ENCODE measurements at places on chromosomes 7 and 10.
A peak's percentile ranks its signal among the peaks of the same experiment; 100 is the strongest.

GRCh38 chr10:7363700-7364099 is 47.1 kb downstream of the SFMBT2 start:
- no peak for DNase-seq

GRCh38 chr10:97050205-97050745 is 135.5 kb downstream of the SLIT1 start:
- DNase-seq: no peak

- no peak for DNase-seq
These were observed 290.7 kb upstream of the TMEM229A start for GRCh38 chr7:124323597-124323996.

DNA sequence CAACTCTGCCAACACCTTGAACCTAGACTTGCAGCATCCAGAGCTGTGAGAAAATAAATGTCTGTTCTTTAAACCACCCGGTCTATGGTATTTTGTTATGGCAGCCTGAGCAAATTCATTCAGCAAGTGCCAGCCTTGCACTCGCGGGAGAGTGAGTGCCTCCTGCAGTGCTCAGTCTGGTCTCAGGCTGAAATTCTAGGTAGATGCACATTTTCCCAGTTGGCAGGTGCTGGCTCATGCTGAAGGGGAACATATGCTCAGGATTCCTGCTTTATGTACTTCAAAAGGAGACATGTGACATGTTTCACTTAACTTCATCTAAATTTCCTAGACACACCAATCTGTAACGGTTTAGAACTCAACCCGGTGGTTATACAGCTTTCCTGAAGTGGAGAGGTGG is 170.8 kb downstream of the MGMT start:
- no peak for DNase-seq

DNA sequence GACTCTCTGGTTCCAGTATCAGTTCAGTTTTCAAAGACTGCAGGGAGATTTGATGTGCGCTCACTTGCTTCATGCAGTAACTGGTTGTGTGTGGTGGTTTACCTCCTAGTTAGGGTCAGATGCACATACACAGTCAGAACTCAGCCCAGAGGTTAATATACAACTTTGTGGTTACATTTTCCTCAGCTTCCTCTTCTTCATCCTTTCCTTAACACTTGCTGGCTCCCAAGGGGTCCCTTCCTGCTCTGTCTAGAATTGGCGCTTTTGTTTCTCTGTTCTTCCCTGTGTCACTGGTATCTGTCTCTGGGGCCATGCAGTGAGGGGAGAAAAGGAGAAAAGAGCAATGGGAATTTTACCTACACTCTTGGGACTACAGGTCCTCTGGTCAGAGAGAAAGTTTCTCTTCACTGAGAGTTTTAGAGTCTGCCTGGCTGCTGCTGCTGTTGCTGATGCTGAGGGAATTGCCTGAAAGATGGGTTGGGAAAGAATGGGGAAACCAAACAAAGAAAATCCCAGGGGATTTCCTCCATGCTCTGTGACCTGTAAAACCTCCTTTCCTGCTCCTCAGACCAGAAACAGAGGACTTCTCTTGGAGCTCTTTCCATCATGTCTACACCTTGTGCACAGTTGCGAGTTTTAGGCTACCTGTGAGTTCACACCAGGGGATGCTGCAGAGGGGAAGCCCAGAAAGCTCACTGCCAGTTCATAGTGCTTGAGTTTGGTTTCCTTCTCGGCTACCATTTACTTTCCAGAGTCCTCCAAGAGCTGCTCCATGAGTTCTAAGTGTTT is 74.6 kb downstream of the WDFY4 start:
- no peak for DNase-seq

- DNase-seq: no peak
These were observed 39.8 kb downstream of the FOXI2 start for GRCh38 chr10:127776816-127777215.

GRCh38 chr10:77442699-77443189 is 194.9 kb downstream of the KCNMA1 start:
- DNase-seq: no peak

GRCh38 chr7:191105-191980 is 1.0 kb upstream of the FAM20C start:
- DNase-seq: peak; percentile 83

DNA sequence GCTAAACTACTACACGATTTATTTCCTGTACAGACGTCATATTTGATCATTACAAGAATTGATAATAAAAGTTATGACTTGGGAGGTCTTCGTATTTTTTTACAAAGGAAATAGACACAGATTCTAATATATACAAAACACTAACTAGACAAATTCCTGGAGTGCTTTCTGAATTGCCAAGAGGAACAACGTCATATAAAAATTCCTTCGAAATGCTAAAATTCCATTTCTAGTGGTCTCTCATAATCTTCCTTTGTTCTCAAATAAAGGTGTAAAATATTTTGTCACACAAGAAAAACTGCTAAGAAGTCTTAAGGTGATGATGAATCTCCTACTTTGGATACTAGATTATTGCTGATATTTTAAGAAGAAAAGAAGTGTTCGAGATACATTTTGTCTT is 85.4 kb downstream of the CDK6 start:
- no peak for DNase-seq

DNA sequence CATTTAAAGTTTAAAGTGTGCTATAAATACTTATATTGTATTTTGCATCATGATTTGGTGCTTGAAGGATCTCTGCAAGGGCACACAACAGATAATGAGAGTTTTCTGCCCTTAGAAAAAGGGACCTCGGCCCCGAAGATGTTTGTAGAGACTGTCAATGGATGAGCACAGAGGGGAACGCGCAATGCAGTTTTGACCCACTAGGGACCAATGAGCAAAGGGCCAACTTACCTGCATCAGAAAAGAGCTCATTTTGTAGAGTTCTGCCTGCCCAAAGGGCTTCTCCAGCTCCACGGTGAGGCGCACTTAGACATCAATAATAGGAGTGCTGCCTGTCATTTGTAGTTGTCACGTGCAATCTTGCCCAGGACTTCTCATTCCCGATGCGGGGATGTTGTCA is 91.1 kb downstream of the BUB3 start:
- no peak for DNase-seq

- DNase-seq: no peak
These were observed 654.5 kb upstream of the COBL start for GRCh38 chr7:51970961-51971665.

- no peak for DNase-seq
These were observed 163.1 kb downstream of the PTPRN2 start for GRCh38 chr7:158424531-158424930.

- no peak for DNase-seq
These were observed 130.7 kb upstream of the ZMIZ1 start for GRCh38 chr10:78937800-78938694.

- DNase-seq: no peak
These were observed 183.9 kb downstream of the TCERG1L start for GRCh38 chr10:131127610-131128009.

DNA sequence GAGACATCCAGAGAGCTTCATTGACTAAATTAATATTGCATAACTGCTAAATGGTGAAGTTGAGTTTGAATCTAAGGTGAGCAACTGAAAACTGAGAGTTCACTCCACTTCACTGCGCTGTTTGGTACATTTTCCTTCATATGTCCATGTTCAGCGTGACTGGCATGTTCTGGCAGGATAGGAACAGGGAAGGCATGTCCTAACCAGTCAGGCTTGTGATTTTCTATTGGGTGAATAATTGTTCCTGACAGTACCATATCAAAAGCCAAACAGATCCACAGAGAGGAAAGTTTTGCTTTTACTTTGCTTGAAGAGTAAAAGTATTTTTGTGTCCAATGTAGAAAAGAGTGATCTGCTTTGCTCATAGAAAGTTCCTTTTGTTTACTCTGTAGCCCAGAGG is 53.2 kb downstream of the WDFY4 start:
- no peak for DNase-seq

- no peak for DNase-seq
These were observed 964 bp upstream of the ADCY1 start for GRCh38 chr7:45573204-45573603.

- DNase-seq: no peak
These were observed 6.1 kb downstream of the ZNF789 start for GRCh38 chr7:99478464-99479440.

GRCh38 chr10:68665841-68666240 is 55.2 kb upstream of the CCAR1 start:
- DNase-seq: no peak

GRCh38 chr7:64612452-64612851 is 49.6 kb upstream of the ZNF680 start:
- no peak for DNase-seq

- DNase-seq: no peak
These were observed 135.7 kb downstream of the OR13A1 start for GRCh38 chr10:45179691-45180090.

- DNase-seq: peak; percentile 55
These were observed 17.9 kb upstream of the TMEM225B start for GRCh38 chr7:99579956-99580777.

DNA sequence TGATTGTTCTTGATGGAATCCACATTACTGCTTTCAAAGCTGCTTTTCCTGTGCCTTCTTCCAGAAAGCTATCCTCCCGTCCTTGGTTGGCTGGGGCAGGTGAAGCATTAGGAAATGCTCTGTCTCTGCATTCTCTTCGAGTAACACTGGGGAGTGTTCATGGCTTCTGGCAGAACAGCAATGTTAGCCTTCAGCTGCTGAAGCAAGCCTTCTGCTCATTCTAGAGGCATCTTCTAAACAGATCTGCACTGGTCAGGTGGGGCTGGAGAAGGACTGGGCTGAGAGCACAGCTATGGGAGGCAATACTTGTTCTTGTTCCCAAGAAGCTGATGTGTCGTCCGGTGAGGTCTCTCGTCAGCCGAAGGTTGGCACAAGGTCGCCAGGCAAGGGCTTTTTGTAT is 80.6 kb downstream of the MGMT start:
- no peak for DNase-seq

DNA sequence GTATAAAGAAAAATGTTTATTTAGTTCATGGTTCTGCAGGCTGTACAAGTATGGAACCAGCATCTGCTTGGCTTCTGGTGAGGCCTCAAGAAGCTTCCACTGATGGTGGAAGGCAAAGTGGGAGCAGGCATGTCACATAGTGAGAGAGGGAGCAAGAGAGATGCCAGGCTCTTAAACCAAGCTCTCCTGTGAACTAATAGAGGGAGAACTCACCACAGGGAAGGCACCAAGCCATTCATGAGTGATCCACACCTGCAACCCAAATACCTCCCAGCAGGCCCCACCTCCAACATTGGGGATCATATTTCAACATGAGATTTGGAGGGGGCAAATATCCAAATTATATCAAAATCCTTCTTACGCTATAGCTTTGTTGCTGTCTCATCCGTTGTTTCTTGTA is 113.1 kb downstream of the CPED1 start:
- no peak for DNase-seq

DNA sequence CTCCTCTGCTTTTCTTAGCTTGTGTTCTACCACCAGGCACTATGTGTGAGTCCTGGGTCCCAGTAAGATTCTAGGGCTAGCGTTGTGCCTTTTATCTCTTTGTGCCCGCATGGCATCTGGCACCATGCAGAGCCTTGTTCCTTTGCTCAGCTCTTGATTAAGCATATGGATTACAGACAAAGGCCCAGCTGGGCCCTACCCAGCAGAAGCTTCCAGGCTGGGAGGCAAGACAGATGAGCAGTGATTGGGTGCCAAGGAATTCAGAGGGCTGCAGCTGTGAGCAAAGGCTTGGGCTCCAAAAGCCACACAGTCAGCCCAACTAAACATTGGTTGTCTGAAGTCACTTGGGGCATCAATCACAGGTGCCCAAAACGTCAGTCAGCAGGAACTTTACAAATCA is 2.0 kb downstream of the ACSM6 start:
- DNase-seq: no peak

GRCh38 chr7:87213252-87213651 is 6.3 kb downstream of the TMEM243 start:
- DNase-seq: no peak

DNA sequence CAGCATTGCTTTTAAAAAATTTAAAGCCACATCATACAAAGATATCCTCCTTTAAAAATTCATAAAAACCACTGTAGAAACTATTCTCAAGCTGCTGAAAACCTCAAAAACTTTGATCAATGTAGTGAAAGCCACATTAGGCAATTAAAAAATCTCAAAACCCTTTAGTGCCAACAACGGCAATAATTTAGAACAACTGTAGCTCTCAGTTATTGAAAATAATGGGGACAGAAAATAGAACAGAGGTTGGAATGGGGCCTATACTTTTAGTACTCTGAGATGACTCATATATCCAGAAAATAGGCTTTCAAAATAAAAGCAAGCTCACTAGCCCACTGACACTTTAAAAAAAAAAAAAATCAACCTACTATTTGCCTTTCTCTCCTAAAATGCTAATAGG is 87.5 kb downstream of the GSAP start:
- no peak for DNase-seq

- DNase-seq: no peak
These were observed 55.6 kb downstream of the GALNT11 start for GRCh38 chr7:152081088-152081487.

DNA sequence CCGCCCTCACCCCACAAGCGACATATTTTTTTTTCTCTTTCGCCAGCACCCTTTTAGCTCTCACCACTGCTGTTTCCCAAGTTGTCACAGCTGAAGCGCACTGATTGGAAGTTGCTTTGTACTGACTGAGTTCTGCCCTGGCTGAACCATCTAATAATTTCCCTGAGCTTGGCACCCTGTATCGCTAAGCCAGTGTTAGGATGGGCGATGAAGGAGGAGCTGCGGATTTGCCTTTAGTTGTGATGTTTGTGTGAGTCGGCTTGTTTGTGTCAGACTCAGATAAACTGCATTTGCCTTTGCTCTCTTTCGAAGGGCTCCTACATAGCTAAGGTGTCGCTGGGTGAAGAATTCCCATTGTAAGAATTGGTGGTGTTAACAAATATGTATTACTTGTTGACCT is 1.3 kb upstream of the ATXN7L1 start:
- DNase-seq: no peak

GRCh38 chr7:142250705-142251104 is 7.2 kb downstream of the PRSS58 start:
- DNase-seq: no peak

DNA sequence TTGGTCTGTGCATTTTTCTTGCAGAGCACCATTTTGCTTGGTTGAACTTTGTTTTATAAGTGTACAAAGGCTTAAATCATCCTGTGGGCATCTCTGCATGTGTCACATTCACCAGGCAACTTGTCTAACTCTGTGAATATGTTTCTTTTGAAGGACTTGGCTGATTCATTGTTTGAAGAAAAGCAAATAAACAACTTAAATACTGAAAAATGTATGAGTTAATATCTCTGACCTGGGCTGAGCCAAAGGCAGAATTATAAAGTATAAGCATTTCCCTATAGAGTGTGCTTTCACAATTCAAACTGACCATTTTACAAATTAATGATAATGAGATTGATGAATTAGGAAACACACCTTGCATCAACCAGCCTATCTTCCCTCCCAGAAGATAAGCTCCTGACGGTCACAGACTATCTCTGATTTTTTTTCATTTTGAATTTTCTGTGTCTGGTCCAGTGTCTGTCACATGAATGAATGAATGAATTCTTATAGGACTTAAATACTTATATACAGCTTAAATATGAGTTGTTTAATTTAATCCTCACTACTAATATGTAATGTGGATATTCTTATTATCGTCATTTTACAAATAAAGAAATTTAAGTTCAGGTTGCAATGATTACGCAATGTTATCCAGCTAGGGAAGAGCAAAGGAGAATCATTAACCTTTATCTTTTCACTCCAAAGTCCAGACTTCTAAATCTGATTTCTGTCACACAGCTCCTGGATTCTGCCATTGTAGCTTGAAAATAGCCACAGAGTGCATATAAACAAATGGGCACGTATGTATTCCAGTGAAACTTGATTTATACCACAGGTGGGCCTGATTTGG is 182.0 kb upstream of the PHYHIPL start:
- no peak for DNase-seq

- no peak for DNase-seq
These were observed 83.1 kb upstream of the A1CF start for GRCh38 chr10:50968386-50969091.

Data from DMS 273 treated with DMSO at 0.1 percent for 48 hours (cell line).